ENCODE measurements at places on chromosomes 7 and 10.
A peak's percentile ranks its signal among the peaks of the same experiment; 100 is the strongest.

GRCh38 chr10:113148901-113149300 is 198.9 kb downstream of the TCF7L2 start:
- no peak for DNase-seq

DNA sequence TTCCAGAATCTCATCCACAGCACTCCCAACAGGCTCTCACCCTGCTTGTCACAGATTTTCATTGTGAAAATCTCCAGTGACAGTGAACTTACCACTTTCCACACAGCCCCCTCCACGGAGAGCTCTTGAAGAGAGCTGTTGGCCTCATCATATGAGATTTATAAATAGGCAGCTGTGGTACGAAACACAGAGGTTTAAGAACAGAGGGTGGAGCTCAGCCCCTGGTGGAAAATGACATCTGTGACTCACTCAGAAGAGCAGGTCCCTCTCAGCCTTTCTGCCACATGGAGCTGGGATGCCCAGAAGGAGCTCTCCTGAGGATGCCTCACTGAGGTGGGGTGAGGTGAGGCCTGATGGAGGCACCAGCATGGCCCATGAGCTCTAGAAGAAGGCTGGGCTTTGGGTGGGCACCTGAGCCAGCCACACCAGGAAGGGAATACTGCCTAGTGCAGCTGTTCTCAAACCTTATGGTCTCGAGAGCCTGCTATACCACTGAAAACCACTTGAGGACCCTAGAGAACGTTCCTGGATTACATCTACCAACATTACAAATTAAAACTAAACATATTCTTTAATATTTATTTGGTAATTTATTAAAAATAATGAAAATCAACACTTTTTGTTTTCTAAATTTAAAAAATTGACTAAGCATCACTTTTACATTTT is 25.8 kb upstream of the EEPD1 start:
- DNase-seq, result no peak

DNA sequence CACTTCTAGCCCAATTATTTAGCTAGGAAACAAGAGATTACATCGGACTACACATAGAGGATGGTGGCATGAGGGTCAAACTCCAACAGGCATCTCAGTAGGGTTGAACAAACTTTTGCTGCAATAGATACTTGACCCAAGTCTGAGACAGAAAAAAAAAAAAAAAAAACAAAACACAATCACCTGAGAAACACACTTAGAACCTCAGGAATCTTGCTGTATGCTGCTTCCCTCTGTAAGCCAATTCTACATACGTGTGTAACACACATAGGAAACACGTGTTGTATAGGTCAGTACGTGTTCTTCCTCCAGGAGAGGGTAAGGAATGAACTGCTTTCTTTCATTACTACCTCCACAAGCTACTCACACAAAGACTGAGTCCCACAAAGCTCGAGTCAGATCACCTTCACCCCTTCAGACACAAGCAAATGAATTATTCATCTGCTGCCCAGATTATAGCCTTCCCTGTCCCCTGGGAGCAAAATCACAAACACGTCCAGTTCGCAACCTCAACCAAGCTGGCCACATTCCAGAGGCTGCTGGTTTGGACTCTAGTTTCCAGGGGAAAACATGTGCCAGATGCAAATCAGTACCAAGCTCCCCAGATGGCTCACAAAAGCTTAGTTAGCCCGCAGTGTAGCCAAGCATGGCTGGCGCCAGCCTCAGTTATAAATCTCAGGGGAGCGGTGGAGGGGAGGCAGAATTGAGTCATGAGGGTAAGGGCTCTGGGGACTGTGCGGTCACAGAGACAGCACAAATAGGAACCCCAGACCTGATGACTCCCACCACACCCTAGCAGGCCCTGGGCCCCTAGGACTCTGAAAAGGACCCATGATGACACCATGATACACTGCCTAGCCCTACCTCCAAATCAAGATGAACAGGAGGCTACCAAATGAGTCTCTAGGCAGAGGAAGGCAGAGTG is 15.1 kb downstream of the PSAP start:
- no peak for DNase-seq

GRCh38 chr7:139676390-139676789 is 101.4 kb downstream of the HIPK2 start:
- DNase-seq, result no peak

GRCh38 chr7:100371561-100372171 is 1.6 kb upstream of the PILRA start:
- DNase-seq, result no peak

GRCh38 chr7:81226234-81226633 is 307.4 kb upstream of the SEMA3C start:
- DNase-seq, result no peak

- DNase-seq, result peak; percentile 34
Observed at GRCh38 chr10:99234041-99234790, 1.4 kb downstream of the HPSE2 start.

DNA sequence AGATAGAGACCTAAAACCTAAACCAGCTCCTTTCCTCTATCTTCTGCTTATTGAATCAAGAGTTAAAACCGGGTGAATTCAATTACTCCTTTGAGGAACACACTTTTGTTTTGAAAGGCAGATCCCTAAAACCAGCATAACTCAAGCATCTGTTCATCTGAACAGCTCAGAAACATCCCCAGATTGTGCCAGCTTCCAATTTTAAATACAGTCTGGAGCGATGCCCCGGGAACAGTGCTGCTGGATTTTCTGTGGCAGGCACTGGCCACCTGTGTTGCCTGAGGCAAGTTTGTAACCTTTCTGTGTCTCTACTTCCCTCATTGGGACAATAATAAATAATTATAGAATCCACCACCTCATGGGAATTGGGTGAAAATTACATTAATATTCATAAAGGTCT is 281.4 kb upstream of the NFE2L3 start:
- no peak for DNase-seq
